D341Med (cell line): ENCODE measurements at places on chromosomes 5 and 9.

DNA sequence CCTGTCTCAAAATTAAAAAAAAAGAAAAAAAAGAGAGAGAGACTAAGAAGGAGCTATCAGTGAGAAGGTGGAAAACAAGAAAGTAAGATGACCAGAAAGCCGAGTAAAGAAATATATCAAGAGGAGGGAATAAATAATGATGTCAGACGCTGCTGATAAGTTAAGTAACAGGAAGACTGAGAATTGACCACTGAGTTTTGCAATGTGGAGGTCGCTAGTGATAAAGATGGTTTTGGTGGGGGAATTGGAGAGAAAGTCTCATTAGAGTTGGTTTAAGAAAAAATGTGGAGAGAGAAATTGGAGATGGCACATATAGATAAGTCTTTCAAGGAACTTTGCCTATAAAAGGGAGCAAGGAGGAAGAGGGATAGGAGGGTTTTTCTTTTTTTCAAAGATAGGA lies 91.9 kb downstream of the RAD23B start:
- no peak for DNase-seq

DNA sequence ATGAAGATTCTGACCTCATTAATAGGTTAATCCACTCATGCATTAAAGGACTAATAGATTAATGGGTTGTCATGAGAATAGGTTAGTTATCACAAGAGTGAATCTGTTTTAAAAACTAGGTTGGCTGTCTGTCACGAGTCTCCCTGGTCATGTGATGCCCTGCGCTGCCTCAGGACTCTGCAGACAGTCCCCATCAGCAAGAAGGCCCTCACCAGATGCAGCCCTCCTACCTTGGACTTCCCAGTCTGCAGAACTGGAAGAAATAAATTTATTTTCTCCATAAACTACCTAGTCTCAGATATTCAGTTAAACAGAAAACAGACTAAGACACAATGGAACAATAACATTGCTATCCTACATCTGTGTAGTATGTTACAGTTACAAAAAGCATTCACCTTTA lies 227.4 kb downstream of the ASTN2 start:
- no peak for DNase-seq

DNA sequence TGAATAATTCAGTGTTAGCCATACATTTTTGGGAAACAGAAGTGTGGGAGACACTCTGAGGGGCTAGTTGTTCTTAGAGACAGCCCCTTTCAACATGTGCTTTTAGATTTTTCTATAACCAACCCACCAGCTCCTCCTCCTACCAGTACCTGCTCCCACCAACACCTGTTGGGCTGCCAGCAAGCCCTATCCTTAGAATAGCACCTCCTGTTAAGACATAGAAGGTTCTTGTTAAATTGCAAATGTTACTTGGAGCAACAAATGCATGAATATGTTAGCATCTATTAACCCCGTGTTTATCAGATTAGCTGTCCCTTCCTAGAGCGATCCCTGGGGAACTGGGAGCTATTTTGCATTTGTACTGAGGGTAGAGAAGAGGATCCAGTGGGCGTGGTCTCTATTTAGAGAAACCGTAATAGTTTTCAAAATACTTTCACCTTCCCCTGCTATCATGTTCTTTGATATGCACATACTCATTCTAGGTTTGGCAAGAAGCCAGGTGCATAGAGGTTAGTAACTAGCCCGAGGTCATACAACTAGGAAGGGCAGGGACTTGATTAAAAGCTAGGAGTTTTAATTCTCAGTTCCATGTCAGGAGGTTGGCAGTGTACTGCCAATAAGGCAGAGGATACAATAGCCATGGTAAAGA lies 334.4 kb downstream of the KCTD16 start:
- no peak for DNase-seq

GRCh38 chr5:83895860-83896259 lies 175.2 kb upstream of the HAPLN1 start:
- no peak for DNase-seq

DNA sequence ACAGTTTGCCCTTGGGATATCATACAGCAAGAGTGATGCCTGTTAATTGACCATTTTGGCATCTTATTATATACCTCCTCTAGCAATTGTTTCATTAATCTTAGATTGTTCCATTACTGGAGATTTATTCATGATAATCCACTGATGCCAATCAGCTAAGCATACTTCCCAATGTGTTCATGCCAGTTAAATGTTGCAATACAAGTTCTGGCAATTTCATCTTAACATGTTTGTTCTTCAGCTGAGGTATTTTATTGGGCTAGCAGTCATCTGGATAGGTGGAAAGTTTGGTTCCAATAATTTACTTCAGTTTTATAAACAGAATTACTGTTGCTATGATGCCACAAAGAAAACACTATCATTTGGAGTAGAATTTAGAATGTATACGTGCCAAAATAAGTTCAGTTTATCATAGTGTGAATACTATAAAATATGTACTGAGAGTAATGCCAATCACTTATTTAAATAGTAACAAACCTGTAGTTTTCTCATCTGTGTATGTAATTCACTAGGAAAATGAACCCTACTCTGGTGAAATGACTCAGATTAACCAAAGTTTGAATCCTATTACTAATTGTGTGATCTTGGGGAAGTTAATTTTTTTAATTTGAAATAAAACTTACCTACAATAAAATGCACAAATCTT lies 27.9 kb upstream of the IL31RA start:
- no peak for DNase-seq

- no peak for DNase-seq
These were observed 4.7 kb upstream of the TGFBI start for GRCh38 chr5:136023958-136024541.

GRCh38 chr9:90251316-90251715 lies 391.3 kb downstream of the DIRAS2 start:
- DNase-seq, result no peak

DNA sequence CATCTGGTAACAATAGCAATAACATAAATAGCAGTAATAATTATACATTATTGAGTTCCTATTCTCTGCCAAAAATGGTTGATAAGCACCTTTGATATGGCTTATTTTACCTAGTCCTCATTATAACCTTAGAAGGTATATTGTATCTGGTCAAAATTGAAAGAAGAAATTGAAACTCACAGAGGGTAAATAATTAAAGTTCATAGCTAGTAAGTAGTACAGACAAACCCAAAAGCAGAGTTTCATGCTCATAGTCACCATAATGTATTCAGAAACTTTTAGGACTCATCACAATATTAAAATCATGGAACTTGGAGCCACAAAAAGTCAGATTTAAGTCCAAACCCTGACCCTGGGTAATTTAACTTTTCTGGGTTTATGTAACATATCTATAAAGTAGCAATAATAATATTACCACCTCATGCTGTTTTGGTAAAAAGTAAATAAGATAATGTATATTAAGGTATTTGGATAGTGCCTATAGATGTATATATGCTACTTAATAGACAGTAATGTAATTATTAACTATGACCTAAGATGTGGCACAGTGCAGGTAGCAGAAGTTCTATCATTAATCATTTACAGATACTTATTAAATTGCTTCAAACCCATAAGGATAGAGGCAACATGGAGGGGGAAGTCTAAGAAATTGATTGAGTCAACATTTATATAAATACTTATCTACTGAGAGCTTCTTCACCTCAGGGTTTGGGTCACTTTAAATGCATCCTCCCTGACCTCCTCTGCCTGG lies 32.4 kb downstream of the STK32A start:
- DNase-seq, result no peak

- DNase-seq, result no peak
These were observed 155.0 kb upstream of the IRX2 start for GRCh38 chr5:2906302-2907090.
